ENCODE measurements at places on chromosomes 12 and 14. TPM values are rescaled to one million over a fixed set of nuclear protein-coding genes. Genes with fewer than 3 reads are reported as not detected.

MYH6 gene
- total RNA-seq: not detected

ACSM4 gene
- total RNA-seq: 0.91 TPM

STON2 gene
- 23.8 TPM for total RNA-seq

SMIM41 gene
- 7.5 TPM for total RNA-seq

TPPP2 gene
- total RNA-seq: not detected

ASB2 gene
- 10.3 TPM for total RNA-seq
